Renal pelvis (tissue), 12 donors: ENCODE measurements at places on chromosomes 7 and 10. TPM values are rescaled to one million over a fixed set of nuclear protein-coding genes. Genes with fewer than 3 reads are reported as not detected.

BBIP1 gene
- 41.1 TPM for polyA plus RNA-seq

GPNMB gene
- 20.8 TPM for polyA plus RNA-seq

STEAP2 gene
- 15.5 TPM for polyA plus RNA-seq

CPEB3 gene
- 2.8 TPM for polyA plus RNA-seq

PARD3 gene
- 71.1 TPM for polyA plus RNA-seq

AOAH gene
- polyA plus RNA-seq = 3.4 TPM

SLC13A1 gene
- polyA plus RNA-seq = 25.5 TPM

IDI1 gene
- 61.1 TPM for polyA plus RNA-seq

UPK3B gene
- polyA plus RNA-seq = 5.8 TPM

KCND2 gene
- polyA plus RNA-seq = 2.0 TPM

SPDYE8 gene
- polyA plus RNA-seq = 0.64 TPM

FBXO24 gene
- 2.6 TPM for polyA plus RNA-seq

FAM131B gene
- polyA plus RNA-seq = 2.6 TPM

HOXA4 gene
- 25.0 TPM for polyA plus RNA-seq

BNIP3 gene
- polyA plus RNA-seq = 81.7 TPM

LRRC17 gene
- polyA plus RNA-seq = 82.9 TPM

SPRN gene
- polyA plus RNA-seq = 6.7 TPM

GUSB gene
- 78.9 TPM for polyA plus RNA-seq

ZPBP gene
- polyA plus RNA-seq = 0.73 TPM

PLCE1 gene
- polyA plus RNA-seq = 36.3 TPM

ASB15 gene
- 1.9 TPM for polyA plus RNA-seq

SAMD9L gene
- 2.3 TPM for polyA plus RNA-seq

CH25H gene
- polyA plus RNA-seq = 0.21 TPM

UNCX gene
- polyA plus RNA-seq = 15.0 TPM

GPRIN2 gene
- polyA plus RNA-seq = 9.0 TPM

LLCFC1 gene
- 0.40 TPM for polyA plus RNA-seq

IGF2BP3 gene
- polyA plus RNA-seq = 57.3 TPM

HMX2 gene
- polyA plus RNA-seq = 1.6 TPM

OPN1SW gene
- polyA plus RNA-seq = 1.4 TPM

NEUROG3 gene
- not detected for polyA plus RNA-seq

OPALIN gene
- not detected for polyA plus RNA-seq

GPR15LG gene
- polyA plus RNA-seq = 0.97 TPM
